ENCODE measurements at places on chromosomes 3 and 15.

GRCh38 chr15:68106656-68107055 is 52.5 kb downstream of the PIAS1 start:
- DNase-seq, result no peak

DNA sequence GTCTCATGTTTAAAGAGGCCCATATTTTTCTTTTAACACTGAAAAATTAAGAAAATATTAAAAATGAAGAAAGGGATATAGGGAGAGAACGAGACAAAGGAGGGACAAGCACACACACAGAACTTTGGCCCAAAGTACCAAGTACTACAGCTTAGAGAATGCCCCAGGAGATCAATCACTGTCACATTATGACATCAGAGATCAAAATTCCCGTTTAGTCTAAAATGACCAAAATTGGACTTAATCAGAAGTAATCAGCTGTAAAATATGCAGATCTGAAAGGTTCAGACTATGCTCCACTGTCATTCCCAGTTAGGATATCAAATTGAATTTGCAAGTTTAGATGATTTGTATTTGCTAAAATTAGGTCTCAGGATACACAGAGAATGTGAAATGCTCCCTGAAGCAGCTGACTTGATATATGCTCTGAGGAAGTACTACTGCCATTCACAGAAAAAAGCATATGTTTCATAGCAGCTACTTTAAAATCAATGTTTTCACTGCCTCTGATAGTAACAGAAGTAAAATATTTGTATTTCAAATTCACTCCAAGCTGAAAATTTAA is 123.0 kb downstream of the PEAK1 start:
- DNase-seq, result no peak

- DNase-seq, result no peak
Observed at GRCh38 chr15:60519218-60519617, 40.3 kb upstream of the ICE2 start.

- no peak for DNase-seq
Observed at GRCh38 chr3:80549173-80549572, 781.4 kb upstream of the ROBO1 start.

GRCh38 chr3:37943631-37944314 is 46.8 kb upstream of the VILL start:
- DNase-seq, result no peak

DNA sequence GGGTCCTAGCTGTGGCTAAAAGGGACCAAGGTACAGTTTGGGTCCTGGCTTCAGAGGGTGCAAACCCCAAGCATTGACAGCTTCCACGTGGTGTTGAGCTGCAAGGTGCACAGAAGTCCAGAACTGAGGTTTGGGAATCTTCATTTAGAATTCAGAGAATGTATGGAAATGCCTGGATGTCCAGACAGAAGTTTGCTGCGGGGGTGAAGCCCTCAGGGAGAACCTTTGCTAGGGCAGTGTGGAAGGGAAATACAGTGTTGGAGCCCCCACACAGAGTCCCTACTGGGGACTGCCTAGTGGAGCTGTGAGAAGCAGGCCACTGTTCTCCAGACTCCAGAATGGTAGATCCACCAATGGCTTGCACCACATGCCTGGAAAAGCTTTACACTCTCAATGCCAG is 17.9 kb downstream of the RNF13 start:
- DNase-seq, result no peak

DNA sequence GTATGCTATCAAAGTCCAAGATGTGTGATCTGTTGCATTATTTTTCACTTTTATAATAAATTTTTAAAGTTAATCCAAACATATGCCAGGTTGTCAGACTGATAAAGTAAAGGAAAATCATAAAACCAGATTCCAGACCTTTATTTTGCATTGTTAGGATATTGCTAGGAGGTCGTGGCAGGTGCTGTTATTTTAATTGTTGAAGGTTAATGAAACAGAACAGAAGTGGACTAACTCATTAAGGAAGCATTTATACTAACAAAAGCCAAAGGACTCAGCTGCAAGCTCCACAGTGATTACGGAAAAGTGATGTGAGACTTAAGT is 63.1 kb downstream of the DCLK3 start:
- DNase-seq, result no peak

Data from hypothalamus (tissue), 51 donors.